ENCODE measurements at places on chromosomes 13 and 19. TPM values are rescaled to one million over a fixed set of nuclear protein-coding genes. Genes with fewer than 3 reads are reported as not detected.

GRCh38 chr19:35861640-35862160 is 5.0 kb downstream of the KIRREL2 start:
- no peak for DNase-seq

DNA sequence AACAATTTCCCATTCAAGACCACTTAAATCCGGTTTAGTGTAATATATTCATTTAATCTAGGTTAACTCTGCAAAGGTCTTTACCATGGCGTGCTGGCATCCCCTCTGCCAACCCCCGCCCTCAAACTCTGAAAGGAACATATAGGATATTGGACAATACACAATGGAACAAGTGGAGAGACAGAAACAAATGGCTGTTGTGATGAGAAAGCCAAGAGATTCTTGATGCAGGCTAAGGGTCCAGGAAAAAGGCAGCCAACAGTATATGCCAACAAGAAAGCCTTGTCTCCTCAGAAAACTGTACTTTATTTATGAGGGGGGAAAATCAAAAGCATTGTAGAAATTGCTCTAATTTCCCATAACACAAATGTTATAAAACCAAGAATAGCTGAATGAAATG is 407.3 kb upstream of the SGCG start:
- no peak for DNase-seq

DNA sequence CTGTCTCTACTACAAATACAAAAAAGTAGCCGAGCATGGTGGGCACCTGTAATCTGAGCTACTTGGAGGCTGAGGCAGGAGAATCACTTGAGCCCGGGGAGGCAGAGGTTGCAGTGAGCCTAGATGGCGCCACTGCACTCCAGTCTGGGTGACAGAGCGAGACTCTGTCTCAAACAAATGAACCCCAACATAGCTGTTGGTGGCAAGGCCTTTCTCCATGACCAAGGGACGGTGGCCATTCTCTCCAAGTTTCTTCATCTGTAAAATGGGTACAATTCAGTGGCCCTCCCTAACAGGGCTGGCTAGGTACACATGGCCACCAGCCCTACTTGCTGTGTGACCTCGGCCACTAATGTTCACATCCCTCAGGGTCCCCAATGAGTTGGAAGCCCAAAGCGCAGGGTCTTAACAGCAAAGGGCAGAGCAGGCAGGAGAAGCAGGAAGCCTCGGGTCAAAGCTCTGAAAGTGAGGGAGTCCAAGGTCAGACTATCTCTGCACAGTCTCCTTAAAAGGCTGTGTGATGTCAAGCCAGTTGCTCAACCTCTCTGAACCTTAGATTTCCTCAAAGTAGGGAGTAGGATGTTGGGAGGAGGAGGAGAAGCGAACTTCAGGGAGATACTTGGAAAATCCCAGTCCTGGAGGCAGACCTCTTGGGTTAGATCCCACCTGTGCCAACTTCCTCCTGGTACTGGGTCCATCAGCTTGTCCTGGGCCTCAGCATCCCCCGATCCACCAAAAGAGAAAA is 2.7 kb downstream of the JUND start:
- no peak for DNase-seq

- no peak for DNase-seq
Observed at GRCh38 chr13:77807431-77808135, 110.1 kb downstream of the SLAIN1 start.

GRCh38 chr19:16290692-16291091 is 33.9 kb upstream of the KLF2 start:
- DNase-seq, result no peak

ZNF540 gene
- 1.9 TPM for total RNA-seq

C13orf42 gene
- not detected for total RNA-seq
